T-helper 2 cell treated with Interferon-gamma antibody and Interleukin-4, amounts not matched to agents 5 μg/mL and 100 μg/mL, for 36 hours (primary cell): ENCODE measurements at places on chromosomes 6 and 20.

DNA sequence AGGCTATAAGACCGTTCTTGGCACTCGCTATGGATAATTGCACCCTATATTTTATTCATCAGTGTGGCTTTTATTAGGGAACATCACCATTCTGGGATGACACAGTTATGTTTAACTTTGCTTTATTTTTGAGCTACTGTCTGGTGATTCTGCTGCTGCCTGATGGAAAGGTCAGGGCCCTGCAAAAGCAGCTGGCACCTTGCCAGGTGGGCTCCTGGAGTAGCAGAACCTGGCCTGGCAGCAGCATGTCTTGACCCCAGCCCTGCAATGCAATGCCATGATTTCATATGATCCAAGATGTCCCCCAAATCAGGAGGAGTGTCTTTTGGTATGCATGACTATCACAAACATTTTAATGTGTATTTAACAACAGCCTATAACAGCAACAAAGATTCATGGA, 228.4 kb upstream of the RSPO3 start:
- no peak for DNase-seq

GRCh38 chr6:40587240-40588069, at the start of gene LRFN2:
TSS of gene LRFN2 (minus strand) at chr6:40587364.
- DNase-seq, result peak; percentile 71

DNA sequence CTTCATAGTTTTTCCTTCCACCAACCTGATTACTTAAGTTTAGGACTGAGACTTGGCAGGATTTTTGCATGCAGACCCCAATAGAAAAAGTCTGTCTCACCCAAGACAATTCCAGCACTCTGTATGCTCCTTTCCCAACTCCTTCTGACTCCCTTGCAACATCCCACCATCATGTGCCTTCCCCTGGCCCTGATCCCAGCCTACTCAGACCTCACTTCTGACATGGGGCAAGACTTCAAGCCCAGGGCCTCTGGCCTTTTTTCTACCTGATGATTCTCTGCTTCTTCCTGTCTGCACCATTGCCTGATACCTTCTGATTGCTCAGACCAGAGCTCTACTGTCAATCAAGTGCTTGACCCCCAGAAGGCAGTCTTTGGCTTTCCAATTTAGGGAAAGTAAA, 96.6 kb downstream of the HAO1 start:
- no peak for DNase-seq

DNA sequence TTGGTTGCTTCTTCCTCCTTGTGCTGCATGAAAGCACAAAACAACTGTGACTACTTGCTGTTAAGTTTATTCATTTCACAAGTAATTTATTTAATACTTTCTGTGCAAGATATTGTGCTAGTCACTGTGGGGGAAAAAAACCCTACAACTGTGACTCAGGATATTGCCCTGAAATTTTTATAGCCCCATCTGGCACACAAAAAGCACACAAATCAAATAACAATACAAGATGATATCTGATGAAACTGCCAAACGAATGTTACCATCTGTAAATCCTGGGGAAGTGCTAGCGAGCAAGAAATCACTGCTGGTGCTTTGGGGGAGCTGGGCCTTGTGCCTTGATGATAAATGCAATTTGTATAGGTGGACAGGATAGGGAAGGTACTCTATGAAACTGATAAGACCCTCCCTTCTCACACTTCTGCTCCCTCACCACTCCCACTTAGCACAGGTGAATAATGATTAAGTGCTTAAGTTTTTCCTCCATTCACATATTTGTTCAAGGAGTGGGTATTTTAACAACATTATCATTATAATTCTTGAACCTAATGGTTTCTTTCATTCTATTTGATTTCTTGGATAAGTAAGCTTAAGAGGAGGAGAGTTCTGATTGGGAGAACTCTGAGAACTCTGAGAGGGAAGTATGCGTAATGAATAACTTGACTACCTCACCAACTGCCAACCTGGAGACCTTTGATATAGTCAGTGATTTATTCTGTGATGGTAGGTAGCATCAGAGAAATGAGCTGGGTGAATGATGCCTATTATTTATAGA, 115.3 kb downstream of the RTN4IP1 start:
- no peak for DNase-seq

GRCh38 chr6:41489120-41489851, 56.9 kb upstream of the FOXP4 start:
- no peak for DNase-seq

- DNase-seq, result no peak
These were observed 47.0 kb downstream of the SLC2A10 start for GRCh38 chr20:46756419-46756818.

DNA sequence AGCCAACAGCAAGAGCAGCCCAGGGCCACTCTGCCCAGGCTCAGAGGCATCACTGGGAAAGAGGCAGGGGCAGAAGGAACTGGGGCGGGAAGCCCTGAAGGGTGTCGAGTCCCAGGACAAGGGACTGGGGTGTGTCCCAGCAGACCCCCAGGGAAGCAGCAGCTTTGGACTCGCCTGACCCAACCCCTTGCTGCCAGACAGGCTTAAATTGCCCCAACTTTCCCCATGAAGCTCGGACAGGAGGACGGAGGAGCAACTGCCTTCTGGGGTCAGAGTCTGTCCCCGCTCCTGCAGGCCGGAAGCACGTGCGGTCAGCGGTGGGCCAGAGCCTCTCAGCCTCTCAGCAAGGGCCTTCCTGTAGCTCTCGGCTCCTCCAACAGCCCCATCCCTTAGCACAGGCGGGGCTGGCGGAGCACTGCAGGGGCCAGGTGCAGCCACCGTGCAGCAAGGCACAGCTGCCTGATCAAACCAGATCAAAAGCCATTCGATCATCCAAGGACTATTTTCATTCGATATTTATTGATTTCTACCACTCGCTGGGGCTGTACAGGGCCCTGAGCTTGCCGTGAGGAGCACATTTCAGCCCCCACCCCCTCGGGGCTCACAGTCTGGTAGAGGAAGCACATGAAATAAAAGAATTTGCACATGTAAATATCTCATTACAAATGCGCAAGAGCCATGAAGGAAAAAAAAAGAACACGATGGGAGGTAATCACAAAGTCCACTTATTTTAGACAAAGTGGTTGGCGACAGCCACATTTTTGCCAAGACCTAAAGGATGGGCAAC, 31.8 kb upstream of the STX16 start:
- DNase-seq, result no peak

- DNase-seq, result no peak
These were observed 7.4 kb downstream of the TINAG start for GRCh38 chr6:54315656-54316055.

DNA sequence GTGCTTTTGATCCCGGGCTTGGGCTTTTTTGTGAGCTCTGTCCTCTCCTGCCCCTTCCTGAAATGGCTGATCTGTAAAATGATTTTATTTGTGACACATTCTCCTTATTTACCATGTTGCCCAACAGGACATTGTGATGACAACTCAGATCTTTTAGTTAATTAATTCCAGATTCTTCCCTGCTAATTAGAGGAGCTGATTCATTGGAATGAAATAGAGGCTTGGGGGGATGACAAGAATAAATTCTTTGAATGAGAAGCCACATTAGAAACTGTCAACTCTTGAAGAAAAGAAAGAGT, 26.1 kb upstream of the GABRR1 start:
- no peak for DNase-seq

DNA sequence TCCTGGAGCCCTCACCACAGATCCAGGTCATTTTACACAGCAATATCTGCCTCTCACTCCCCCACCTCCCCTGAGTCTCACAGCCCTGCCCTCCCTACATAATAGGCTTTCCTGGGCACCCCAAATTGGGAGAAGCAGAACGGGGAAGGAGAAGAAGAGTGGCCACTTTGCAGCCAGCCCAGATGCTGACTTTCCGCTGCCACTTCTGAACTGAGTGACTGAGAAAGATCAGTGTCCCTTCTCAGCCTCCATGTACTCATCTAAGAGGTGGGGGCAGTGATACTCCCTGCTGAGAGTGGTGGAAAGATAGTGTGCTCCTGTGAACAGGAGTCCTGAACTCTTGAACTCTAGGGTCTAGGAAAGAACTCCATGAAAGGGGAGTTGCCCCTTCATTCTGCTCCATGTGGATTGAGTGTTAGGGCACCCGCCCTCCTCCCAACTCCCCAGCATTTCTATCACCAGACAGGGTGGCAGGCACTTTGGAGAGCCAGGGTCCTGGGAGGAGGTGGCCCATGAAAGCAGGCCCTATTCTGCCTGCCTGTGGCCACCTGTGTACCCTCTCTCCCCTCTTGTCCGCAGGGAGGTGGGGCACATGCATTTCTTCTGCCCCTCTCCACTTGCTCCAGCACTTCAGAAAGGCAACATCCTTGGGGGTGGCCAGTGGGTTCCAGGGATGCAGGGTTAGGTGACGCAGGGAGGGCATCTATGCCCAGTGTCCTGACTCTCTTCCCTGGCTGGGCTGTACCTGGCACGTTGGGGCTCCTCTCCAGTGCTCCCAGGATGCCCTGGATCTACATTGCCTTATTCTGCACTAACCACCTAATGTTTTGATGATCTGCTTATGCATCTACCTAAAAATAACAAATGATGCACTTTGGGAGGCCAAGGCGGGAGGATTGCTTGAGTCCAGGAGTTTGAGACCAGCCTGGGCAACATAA, 38.3 kb upstream of the MRPS18A start:
- DNase-seq, result no peak

DNA sequence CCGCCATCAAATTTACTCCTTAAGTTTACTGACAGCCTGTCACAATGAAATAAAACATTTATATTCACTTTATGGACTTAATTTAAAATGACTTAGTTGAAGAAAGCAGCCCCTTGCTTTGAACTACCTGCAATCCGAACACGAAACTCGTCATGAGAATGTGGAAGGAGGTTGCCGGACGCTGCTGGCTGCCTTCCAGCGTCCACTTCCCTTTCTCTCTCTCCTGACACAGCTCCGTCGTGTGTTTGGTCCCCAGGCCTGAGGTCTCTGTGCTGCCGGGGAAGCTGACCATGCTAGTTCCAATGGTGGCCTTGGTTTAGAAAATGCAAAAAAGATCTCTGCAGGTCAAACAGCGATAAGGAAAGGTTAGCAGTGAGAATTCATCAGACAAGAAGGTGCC, 519.7 kb downstream of the CDH26 start:
- no peak for DNase-seq

DNA sequence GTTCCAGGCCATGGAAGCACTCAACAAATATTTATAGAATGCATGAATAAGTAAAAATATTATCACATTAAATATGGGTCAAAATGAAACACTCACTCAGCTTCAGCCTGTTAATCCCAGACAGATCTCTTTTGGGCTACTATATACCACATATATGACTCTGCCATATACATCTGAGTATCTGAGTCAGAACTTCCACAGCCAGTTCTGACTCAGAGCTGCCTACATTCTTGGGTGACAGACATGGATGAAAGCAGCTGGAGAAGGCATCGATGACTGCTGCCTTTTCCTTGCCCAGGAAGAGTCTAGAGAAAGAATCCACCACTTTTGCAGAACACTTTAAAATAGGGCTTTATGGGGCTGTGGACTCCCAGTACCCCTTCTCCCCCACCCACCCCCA, 11.5 kb upstream of the PDYN start:
- peak; percentile 14 for DNase-seq

DNA sequence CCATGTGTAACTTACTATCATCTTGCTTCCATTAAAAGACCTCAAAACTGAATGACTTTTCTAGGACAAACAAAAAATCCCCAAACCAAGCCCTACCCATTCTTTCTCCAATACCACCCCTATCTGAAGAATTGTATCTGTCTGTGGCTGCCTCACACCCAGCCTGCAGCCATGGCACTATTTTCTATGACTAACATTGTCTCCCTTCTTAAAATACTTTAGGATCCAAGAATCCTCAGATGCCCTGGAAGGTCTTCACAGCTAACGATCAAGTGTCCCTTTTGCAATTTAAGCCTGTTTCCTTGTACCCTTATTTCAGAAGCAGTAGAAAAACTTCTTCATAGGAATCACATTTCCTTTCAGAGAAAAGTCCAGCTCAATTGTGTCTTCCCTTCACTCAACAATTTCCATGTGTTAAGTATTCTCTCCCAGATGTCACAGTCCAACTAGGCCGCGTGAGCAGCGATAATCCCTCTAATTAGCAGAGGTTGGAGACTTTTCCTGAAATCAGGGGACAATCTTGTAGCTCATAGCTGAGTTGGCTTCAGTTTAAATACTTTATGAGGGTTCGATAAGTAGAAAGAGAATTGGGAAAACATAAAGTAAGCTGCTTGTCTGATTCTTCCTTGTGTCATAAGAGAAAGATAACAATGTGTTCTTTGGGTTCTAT, 5.2 kb upstream of the MEP1A start:
- no peak for DNase-seq

DNA sequence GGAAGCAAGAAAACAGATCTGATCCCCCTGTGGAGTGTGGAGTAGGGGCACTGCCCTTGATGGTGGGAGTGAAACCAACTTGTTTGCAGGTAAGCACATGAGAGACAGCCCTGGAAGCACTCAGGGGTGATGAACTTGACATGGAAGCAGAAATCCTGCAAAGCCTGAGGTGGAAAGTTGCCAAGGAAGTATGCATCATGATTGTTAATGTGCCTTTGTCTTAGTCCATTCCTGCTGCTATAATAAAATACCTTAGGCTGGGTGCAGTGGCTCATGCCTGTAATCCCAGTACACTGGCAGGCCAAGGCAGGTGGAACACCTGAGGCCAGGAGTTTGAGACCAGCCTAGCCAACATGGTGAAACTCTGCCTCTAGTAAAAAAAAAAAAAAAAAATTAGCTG, 40.2 kb upstream of the IFNGR1 start:
- no peak for DNase-seq

DNA sequence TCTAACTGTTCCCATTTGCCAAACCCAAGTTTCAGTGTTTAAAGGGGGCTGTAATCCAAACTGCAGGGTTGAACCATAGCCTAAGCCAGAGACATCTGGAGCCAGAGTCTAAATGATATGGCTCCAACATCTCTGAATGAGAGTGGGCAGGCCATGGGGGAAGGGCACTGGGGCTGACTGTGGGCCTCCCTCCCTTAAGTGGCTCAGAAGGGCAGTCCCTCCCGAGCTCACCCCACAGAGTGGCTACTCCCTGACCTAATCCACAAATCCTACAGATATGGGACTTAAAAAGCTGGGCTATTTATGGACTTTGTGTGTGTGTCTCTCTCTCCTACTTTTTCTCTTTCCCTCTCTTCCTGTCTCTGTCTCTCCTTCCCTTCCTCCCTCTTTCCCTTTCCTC, 35.8 kb upstream of the AAR2 start:
- no peak for DNase-seq

GRCh38 chr6:15299430-15300131, 53.7 kb downstream of the JARID2 start:
- peak; percentile 65 for DNase-seq

- no peak for DNase-seq
These were observed 100.0 kb downstream of the RAMACL start for GRCh38 chr6:166486536-166486880.

DNA sequence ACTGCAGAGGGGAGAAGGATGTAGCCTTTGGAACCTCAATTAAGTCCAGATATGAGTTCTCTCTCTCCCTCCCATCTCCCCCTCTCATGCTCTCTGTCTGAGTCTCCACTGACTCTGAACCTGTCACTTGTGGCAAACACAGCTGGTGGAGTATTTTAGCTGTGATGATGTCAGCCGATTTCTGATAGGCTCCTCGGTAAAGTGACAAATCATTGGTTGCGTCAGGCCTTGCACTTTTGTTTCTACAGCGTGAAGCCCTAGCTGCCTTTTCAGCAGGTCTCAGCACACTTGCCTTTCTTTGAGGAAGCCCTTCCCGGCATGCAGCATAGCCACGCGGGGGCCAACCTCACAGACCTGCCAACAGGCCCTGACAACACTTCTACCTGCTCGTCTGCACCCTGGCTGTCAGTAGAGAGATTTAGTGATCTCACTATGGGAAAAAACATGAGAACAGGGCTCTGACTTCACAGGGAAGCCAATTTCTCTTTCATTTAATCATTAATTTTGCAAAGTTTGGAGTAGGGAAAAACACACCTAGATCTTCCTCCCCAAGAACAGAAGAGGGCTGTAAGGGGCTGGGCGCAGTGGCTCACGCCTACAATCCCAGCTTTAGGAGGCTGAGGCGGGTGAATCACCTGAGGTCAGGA, 84.4 kb downstream of the GMPR start:
- DNase-seq, result peak; percentile 84
